ENCODE measurements at places on chromosomes 2 and 18. TPM values are rescaled to one million over a fixed set of nuclear protein-coding genes. Genes with fewer than 3 reads are reported as not detected.

The DNAH6 gene
- under 0.01 TPM for total RNA-seq

The GNAL gene
- total RNA-seq, result 0.34 TPM

The CDK5R2 gene
- not detected for total RNA-seq

The OR6B2 gene
- total RNA-seq, result not detected

The ELOA2 gene
- total RNA-seq, result not detected

The MAP2 gene
- total RNA-seq, result 4.9 TPM

The TGFA gene
- total RNA-seq, result not detected

The HOXD12 gene
- total RNA-seq, result not detected

The ASPRV1 gene
- 0.34 TPM for total RNA-seq

The PROKR1 gene
- not detected for total RNA-seq

The ANKRD23 gene
- 0.89 TPM for total RNA-seq
